Umbilical cord (tissue), 2 donors: ENCODE measurements at places on chromosomes 3 and 15. TPM values are rescaled to one million over a fixed set of nuclear protein-coding genes. Genes with fewer than 3 reads are reported as not detected.
A peak's percentile ranks its signal among the peaks of the same experiment; 100 is the strongest.

GRCh38 chr3:10145685-10146084 lies 4.1 kb downstream of the VHL start:
- DNase-seq: peak; percentile 10

- no peak for DNase-seq
These were observed 261.3 kb upstream of the ICE2 start for GRCh38 chr15:60740231-60740630.

DNA sequence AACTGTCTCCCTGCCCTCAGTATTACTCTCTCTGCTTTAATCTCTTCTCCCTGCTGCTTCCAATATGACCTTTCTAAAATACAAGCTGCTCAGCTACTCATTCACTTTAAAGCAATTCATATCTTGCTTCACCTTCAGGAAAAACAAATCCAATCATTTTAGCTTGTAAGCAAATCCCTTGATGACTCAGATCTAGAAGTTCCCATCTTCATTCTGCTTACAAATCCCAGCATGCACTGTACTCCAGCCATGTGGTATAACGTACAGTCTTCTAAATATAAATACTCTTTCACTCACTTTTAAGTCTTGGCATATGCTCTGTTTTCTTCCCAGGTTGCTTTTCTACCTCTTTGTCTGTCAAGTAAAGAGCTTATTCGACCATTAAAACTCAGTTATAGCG lies 1009.1 kb upstream of the SEMA6D start:
- no peak for DNase-seq

Gene MLF1
- 31.1 TPM for total RNA-seq

DNA sequence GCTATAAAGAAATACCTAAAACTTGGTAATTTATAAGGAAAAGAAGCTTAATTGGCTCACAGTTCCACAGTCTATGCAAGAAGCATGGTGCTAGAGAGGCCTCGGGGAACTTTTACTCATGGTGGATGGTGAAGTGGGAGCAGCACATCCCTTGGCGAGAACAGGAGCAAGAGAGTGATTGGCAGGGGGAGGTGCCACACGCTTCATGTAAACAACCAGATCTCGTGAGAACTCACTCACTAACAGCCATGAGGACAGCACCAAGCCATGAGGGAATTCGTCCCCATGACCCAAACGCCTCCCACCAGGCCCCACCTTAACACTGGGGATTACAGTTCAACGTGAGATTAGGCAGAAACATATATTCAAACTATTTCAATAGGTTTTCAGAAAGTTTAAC lies 28.0 kb downstream of the GABRB3 start:
- no peak for DNase-seq

Gene UROC1
- 0.48 TPM for total RNA-seq

Gene STAC
- 6.7 TPM for total RNA-seq

DNA sequence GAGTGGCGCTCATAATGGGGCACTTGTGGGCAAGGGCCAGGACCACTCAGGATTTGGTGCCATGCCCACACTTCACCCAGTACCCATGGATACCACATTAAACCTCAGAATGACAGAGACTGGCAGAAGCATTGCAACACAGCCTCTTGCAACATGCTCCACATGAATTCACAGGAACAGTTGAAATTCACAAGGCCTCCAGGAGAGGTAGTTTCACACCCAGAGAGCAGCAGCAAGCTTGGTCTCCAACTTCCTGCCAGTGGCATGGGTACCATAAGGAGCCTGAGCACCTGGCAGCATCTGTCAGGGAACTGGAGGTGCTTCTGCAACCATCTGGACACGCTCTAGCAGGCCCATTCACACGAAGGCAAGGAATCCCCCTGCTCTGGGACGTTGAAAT lies 101.0 kb downstream of the OSBPL10 start:
- DNase-seq: no peak

Gene DPH3
- total RNA-seq: 31.5 TPM

Gene ITIH1
- total RNA-seq: 1.2 TPM

Gene USP4
- total RNA-seq: 14.4 TPM

Gene FANCD2OS
- total RNA-seq: 1.7 TPM

Gene ECE2
- not detected for total RNA-seq

- peak; percentile 79 for DNase-seq
These were observed 237.8 kb downstream of the OPA1 start for GRCh38 chr3:193830791-193831191.

Gene PLIN1
- 2.2 TPM for total RNA-seq

Gene LRTM1
- not detected for total RNA-seq

DNA sequence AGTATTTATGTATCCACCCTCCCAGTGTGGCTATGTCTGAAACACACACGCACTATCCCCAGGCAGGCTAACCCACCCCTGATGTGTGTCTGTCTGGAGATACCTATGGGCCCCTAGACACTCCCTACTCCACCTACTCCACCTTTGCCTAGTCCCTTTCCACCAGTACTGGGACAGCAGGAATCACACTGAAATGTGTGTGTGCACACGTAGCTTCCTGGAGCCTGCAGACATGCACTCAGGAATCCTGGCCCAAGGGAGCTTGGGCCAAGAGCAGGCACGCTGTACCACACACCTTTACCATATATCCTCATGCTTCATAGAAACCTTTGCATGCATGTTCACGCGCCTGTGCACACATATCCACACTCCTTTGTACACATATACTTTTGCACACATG lies 6.9 kb upstream of the PTH1R start:
- DNase-seq: no peak

DNA sequence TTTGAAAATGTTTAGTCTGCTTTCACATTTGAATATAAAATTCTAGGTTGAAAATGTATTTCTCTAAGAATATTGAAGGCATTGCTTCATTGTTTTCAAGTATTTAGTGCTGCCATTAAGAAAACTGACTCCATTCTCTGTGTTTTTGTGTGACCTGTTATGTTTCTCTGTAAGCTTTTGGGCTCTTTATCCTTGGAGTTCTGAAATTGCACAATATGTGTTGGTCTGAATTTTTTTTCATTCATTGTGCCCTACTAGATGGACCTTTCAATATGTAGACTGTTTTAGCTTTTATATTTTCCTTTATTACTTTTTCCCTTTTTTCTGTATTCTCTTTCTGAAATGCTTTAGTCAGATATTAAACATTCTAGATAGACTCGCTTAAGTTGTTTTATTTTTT lies 22.2 kb downstream of the FAM98B start:
- DNase-seq: no peak

Gene RPP25
- 19.7 TPM for total RNA-seq

DNA sequence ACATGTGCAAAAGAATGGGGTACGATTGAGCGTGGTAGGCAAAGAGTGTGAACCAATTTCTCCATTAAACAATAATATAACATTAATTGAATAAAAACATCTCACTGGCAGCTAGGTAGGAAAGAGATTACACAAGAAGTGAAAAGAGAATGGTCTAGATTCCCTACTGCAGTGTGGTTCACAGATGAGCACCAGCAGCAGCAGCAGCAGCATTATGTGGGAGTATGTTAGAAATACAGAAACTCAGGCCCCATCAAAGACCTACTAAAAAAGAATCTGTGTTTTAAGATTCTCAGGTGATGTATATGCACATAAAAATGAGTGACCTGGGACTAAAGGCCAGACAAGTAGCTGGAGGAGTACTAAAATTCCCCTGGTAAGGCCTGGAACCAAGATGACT lies 118.2 kb downstream of the ADAM10 start:
- no peak for DNase-seq

GRCh38 chr3:124207873-124208485 lies 216.1 kb upstream of the ROPN1 start:
- DNase-seq: no peak

DNA sequence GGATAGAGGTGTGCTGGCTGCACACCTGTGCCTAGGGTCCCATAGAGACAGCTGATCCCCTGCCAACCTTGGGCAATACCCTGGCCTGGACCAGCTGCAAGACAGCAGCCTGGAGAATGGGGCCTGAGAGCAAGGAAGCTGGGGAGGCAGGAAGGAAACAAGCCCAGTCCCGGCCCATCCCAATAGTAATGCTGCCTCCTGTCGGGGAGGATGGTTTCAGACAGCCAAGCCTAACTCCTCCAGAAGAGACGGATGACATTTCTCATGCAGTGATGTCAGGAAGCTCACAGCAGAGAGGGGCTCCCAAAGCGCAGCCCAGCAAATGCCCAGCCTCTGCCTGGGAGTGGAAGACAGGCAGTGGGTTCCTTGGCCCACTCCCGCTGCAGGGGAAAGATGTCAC lies 408.8 kb downstream of the OCA2 start:
- DNase-seq: no peak

Gene TM4SF18
- 3.9 TPM for total RNA-seq

- no peak for DNase-seq
These were observed 207.5 kb downstream of the SV2B start for GRCh38 chr15:91307601-91308000.

- DNase-seq: no peak
These were observed 7.4 kb upstream of the OR5H2 start for GRCh38 chr3:98274914-98275313.

Gene SCN11A
- total RNA-seq: 2.2 TPM

DNA sequence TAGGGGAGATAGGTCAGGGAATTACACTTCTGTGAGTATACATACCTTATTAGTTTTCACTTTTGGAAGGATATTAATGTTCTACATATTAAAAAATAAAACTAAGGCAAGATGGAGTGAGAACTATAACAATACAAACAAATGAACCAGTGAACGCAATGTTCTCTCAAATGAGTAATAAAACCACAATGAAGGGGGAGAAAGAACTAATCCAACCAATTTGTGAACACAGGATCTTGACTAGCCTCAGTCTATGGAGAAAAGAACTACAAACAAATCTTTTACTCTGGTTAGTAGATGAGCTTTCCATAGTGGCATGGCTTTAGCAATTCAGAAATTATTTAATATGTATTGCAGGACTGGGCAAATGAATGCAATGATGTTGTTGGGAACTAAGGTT lies 26.9 kb upstream of the ATOSA start:
- no peak for DNase-seq

DNA sequence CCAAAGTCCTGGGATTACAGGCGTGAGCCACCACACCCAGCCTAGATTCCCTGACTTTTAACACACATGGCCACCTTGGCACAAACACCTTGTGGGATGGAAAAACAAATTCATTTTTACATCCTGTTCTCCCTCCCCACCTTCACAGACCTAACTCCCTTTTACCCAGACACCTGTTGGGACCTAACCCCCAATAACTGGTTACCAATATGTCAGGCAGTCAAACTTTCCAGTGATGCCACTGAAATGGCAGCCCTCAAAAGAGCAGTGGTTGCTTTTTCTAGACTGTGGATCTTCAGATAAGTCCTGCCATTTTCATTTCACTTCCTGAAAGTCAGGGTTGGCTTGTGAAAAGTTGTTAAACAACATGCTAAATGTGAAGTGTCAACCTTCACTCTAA lies 34.9 kb downstream of the SIN3A start:
- no peak for DNase-seq

Gene GABRA5
- 0.96 TPM for total RNA-seq
